ENCODE measurements at places on chromosomes 12 and 14.

DNA sequence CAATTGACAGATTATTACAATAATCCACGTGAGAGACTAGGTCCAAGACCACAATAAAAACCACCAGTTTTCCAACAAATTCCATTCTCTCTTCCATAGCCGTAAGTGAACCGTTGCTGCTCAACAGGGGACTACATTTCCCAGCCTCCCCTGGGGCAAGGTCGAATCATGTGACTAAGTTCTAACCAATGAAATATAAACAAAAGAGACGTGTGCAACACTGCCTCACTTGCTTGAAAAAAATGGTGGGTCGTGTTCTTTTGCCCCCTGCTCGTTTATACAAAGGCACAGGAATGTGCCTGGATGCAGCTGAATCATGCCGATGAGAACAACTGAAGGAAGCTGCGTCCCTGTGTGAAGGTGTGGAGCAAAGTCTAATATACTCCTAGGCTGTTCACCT lies 51.1 kb downstream of the HSPB8 start:
- H3K27me3 ChIP-seq, result peaks cover 15% of the 10 kb centered on the region
- H3K4me1 ChIP-seq, result no peaks in the 10 kb centered on the region
- ATAC-seq, result no peak
- no peaks in the 10 kb centered on the region for H3K36me3 ChIP-seq

DNA sequence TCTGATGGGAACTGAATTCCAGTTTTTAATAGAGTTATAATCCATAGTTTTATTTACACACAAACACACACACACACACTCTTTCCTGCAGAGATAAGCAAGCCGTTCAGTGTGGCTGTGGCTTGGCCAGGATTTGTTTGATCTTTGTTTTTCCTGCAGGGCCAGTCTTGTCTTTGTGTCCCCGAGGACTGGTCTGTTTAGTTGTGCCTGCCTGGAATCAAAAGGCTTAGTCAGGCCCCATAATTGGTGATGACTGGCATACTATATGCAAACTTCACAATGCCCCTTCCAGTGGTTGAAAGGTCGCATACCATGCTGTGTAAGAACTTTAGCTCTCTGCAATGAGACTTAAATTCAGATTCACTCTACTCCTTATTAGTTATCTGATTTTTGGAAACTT lies 26.0 kb downstream of the WBP11 start:
- no peak overlapping the region for H3K27ac ChIP-seq
- H3K4me3 ChIP-seq, result no peak overlapping the region
- H3K4me1 ChIP-seq, result peaks cover 21% of the 10 kb centered on the region
- no peaks in the 10 kb centered on the region for H3K27me3 ChIP-seq
- no peaks in the 10 kb centered on the region for H3K36me3 ChIP-seq

DNA sequence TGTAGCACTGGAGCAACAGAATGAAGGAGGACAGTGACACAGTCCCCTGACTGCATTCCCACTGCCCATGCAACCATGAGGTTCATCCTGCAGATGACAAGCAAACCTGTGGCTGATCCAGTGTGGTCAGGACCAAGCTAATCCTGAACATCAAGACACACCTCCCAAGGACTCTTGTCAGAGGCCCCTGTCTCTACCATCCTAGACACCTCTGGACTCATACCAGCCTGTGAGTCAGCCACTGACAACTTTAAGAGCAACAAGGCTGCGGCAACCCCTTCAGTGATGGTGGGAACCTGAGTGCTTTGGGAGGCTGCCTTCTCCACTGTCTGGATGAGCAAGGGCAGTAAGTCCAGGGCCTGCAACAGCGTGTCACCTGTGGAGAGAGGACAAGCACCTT lies 24.6 kb downstream of the GCN1 start:
- no peaks in the 10 kb centered on the region for H3K27me3 ChIP-seq
- H3K4me1 ChIP-seq, result peaks cover 16% of the 10 kb centered on the region
- H3K4me3 ChIP-seq, result no peak overlapping the region
- no peak for ATAC-seq

DNA sequence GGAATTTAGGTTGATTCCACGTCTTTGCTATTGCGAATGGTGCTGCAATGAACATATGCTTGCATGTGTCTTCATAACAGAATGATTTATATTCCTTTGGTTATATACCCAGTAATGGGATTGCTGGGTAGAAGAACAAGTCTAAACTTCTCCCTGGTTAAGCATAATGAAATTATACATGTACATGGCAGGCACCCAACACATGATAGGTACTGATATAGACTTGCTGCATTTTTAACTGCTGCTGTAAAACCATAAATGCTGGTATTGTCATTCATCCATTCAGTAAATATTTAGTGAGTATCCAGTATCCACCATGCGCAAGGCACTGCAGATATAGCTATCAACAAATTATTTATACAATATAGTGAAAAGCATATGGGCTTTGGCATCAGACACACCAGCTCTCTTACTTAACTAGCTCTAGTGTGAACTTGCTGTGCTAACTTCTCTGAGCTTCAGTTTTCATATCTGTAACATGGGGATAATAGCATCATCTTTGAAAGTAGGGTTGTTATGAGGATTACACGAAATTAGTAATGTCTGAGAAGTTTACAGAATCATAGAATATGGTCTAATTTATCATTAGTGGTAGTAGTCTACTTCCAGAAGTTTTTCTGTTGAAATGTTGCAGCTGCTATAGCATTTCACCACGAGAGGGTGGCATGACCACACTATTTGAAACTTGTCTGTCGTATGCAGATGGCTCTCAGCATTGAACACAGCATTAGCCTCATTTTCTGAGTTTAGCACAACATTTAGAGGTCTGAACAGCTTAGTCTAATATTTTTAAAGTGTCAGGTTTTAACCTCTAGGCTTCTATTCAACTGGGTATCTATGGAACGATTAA lies 32.0 kb upstream of the SEL1L start:
- no peaks in the 10 kb centered on the region for H3K4me1 ChIP-seq
- no peak for ATAC-seq
- no peaks in the 10 kb centered on the region for H3K36me3 ChIP-seq
- H3K4me3 ChIP-seq, result no peak overlapping the region

GRCh38 chr12:26197832-26198231 lies 2.5 kb downstream of the SSPN start:
- no peak overlapping the region for H3K27ac ChIP-seq
- no peaks in the 10 kb centered on the region for H3K36me3 ChIP-seq
- no peak for ATAC-seq
- H3K4me1 ChIP-seq, result peaks cover 12% of the 10 kb centered on the region
- H3K27me3 ChIP-seq, result no peaks in the 10 kb centered on the region
- H3K4me3 ChIP-seq, result no peak overlapping the region
